Testis (tissue), 5 donors: ENCODE measurements at places on chromosomes 11 and 22. TPM values are rescaled to one million over a fixed set of nuclear protein-coding genes. Genes with fewer than 3 reads are reported as not detected.

Gene SYT8
- 0.98 TPM for polyA plus RNA-seq

Gene OR8G5
- 5.7 TPM for polyA plus RNA-seq

Gene CYTH4
- polyA plus RNA-seq: 6.8 TPM

Gene LMO2
- polyA plus RNA-seq: 18.3 TPM

Gene SCGB1A1
- polyA plus RNA-seq: not detected

Gene MMP7
- 6.2 TPM for polyA plus RNA-seq

Gene SLC22A12
- polyA plus RNA-seq: not detected

Gene SLC25A18
- 6.8 TPM for polyA plus RNA-seq

Gene FZD4
- 14.8 TPM for polyA plus RNA-seq

Gene RFPL2
- 0.34 TPM for polyA plus RNA-seq

Gene MS4A4E
- polyA plus RNA-seq: 1.3 TPM

Gene RFPL3
- polyA plus RNA-seq: 4.1 TPM

Gene RBMXL2
- polyA plus RNA-seq: 103 TPM

Gene CNTN5
- 0.78 TPM for polyA plus RNA-seq

Gene CARD16
- 5.7 TPM for polyA plus RNA-seq

Gene UBQLN3
- polyA plus RNA-seq: 336 TPM

Gene MMP27
- polyA plus RNA-seq: not detected

Gene DDIAS
- 14.6 TPM for polyA plus RNA-seq

Gene SLC6A5
- polyA plus RNA-seq: 2.1 TPM

Gene CRYAB
- polyA plus RNA-seq: 116 TPM

Gene ZDHHC8
- polyA plus RNA-seq: 34.0 TPM

Gene SYTL2
- 14.4 TPM for polyA plus RNA-seq

Gene OR5AS1
- polyA plus RNA-seq: not detected

Gene C11orf97
- 25.2 TPM for polyA plus RNA-seq
